ENCODE measurements at places on chromosomes 13 and 19.

DNA sequence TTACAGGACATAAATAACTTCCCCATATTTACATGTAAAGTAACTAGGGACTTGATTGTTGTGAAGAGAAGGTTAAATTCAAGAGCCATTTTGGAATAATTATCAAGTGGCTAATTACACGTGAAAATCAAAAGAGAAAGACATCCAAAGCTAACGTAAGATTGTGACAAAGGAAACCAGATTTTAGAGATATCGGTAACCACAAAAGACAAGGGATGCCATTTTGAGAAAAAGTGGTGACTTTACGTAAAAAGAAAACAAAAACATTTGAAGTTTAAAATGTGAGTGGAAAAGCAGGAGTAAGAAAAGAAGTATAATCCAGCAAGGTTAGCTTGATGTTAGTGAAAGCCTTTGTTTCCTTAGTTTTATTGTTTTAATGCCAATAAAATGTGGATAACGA lies 10.9 kb upstream of the VWA8 start:
- no peak for DNase-seq

GRCh38 chr13:92196591-92197256 lies 798.3 kb downstream of the GPC5 start:
- no peak for DNase-seq

DNA sequence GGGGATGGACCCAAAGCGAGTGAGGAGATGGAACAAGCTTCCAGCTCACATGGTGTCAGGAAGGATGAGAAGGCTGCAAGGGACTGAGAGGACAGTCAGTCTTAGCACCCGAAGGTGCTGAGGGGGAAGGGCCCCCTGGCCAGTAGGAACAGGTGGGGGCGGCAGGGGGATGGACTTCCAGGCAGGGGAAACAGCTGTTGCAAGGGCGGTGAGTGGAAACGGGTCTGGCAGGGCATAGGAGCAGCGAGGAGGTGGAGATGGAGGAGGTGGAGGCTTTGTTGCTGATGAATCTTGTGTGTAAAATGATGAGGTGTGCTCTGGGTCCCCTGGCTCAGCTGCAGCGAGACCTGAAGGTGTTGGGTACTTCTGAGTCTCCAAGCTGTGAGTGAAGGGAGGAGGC lies 1.2 kb downstream of the MAP1S start:
- DNase-seq: peak; percentile 51

DNA sequence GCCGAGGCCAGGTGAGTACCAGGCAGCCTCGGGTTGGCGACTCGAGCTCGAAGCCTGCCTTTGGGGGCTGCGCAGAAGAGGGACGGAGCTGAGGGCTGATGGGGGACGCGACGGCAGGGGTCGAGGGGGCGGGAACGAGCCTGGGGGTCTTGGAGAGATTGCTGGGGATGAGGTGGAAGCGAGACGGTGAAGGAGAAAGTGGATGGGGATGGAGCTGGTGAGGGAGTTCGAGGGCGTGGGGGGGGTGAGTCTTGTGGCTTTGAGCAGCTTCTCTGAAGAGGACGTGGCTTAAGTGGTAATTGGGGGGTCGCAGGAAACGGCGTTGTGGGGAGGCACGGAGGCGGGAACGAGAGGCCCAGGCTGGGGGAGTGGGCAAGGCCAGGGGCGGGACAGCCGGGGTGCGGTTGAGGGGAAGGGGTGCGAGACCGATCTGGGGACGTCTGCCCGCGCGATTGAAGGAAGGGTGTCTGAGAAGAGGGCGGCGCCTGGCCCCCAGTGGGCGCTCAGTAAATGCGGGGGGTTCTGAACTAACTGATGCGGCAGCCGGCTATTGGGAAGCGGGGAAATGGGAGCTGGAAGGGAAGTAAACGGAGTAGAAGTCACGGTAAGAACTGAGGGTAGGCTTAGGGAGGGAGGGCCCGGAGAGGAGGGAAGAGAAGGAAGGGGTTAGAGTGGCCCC lies 426 bp downstream of the MYO9B start:
- peak; percentile 62 for DNase-seq

DNA sequence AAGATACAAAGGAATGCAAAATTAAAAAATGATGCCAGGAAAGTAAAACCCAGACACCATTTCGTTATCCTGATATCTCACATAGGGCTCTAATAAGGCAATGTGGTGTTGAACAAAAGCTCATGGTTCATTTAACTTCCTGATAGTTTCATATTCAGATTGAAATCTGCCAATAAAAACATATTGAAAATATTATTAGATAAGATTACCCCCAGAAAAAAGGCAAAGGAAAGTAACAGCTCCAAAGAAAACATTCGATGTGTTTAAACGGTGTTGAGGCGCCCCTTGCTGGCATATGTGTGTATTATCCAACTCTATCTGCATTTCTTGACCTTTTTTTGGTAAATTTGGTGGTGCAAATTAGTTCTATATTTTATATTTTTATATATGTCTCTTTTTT lies 75.9 kb downstream of the ESD start:
- DNase-seq: peak; percentile 41

GRCh38 chr13:108126056-108126455 lies 89.3 kb downstream of the LIG4 start:
- DNase-seq: no peak

- peak; percentile 87 for DNase-seq
Measured at GRCh38 chr19:2474232-2475017, 1.5 kb upstream of the GADD45B start.

DNA sequence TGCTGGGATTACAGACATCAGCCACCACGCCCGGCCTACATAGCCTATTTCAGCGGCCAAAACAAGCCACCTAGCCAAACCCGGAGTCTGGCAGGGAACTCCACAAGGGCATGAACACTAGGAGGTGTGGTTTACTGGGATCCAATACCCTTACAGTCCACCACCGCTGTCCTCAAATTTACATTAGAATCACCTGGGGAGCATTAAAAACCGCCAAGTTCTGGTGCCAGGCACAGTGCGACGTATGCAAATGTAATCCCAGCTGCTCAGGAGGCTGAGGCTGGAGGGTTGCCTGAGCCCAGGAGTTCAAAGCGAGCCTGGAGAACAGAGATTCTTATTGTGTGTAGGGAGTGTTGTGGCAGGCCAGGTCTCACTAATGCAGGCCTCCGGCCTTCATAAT lies 4.2 kb upstream of the AP1M1 start:
- DNase-seq: no peak

- DNase-seq: no peak
Measured at GRCh38 chr13:31944262-31945160, 87.1 kb upstream of the FRY start.

DNA sequence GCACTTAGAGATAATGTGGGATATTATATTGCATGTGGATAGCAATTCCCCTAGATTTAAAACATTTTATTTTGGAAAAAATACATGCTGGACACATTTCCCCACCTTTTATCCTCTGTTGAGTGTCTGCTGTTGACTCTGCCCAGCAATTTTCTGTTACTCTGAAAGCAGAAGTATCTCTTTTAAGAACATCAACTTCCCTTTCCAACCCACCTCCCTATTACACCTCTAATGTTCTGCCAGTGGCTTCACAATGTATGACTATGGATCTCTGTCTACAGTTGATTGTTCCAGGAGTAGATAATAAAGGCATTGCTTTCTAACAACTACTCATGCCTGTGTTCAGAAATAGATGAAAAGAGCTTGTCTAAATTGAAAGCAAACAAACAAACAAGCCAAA lies 754.8 kb upstream of the SLITRK6 start:
- no peak for DNase-seq

DNA sequence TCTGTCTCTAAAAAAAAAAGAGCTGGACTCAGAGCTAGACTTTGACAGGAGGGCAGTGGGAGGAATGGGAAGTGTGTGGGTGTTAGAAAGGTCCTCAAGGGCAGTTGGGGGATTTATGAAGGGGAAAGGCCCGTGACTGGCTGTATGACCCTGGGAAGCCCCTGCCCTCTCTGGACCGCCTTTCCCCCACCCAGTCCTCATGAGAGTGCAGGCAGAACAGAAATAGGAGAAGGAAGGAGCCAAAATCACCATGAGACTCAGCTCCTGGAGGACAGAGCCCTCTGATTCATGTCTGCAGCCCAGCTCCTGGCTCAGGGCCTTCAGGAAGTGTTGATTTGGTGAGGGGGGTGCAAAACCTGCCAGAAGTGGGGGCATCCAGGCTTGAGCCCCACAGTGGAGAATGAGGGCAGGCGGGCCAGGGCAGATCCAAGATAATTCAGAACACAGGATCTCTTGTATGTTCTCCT lies 8.7 kb upstream of the SMG9 start:
- DNase-seq: peak; percentile 97

DNA sequence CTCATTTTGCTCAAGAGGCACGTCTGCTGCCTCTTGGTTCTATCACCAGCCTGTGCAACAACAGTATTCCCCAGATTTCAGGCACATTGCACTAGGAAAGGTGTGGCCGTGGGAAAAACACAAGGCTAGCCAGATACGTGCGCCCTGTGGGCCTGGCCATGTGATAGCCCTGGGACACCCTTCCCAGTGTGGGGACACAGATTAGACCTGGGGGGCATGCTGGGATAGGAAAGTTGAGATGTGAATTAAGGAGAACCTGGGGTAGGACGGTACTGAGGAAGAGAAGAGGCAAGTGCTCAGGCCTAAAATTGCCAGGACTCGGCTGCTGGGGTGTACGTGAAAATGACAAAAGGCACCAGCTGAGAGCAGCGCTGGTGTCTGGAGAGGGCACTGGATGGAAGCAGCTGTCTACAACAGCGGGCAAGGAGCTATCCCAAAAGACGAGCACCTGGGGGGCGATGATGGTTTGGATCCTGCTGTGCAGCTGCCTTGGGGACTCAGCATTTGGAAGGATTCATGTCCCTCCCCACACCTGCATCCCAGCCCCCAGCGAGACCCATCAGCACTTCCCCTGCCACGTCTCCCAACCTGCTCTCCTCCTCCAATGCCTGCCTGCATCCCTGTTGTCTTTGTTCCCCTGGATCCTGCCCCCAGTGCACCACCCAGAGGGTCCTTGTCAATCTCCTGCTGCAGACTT lies 54.3 kb downstream of the GGACT start:
- DNase-seq: no peak

GRCh38 chr13:94145966-94146365 lies 333.5 kb downstream of the DCT start:
- DNase-seq: no peak

- DNase-seq: no peak
Measured at GRCh38 chr13:86900906-86901305, 770.3 kb upstream of the SLITRK5 start.

GRCh38 chr13:83216479-83217245 lies 665.6 kb downstream of the SLITRK1 start:
- no peak for DNase-seq

GRCh38 chr13:113319371-113319770 lies 22.3 kb downstream of the LAMP1 start:
- DNase-seq: no peak

- DNase-seq: no peak
Measured at GRCh38 chr13:112056284-112056727, 10.6 kb upstream of the SOX1 start.

- peak; percentile 34 for DNase-seq
Measured at GRCh38 chr19:55257461-55258420, 1.1 kb downstream of the PPP6R1 start.

- DNase-seq: no peak
Measured at GRCh38 chr13:39148513-39148961, 110.3 kb downstream of the NHLRC3 start.

DNA sequence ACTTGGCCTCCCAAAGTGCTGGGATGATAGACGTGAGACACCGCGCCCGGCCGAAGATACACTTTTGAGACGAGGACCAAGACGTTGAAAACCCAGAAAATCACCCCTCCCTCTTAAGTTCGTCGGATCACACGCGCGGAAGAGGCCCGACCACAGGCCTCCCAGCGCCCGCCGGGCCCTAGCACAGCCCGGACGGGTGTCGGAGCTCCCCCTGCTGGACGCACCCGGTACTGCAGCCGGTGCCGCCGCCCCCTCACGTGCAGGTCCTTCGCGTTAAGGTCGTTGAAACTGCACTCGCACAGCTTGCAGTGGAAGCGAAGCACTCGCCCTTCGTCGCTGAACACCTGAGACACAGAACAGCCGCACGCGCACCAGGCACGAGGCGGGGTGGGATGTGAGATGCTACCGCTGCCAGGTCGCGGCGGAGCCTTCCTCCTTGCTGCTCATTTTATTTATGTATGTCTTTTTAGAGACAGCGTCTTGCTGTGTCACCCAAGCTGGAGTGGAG lies 35.7 kb upstream of the MATK start:
- DNase-seq: peak; percentile 79

DNA sequence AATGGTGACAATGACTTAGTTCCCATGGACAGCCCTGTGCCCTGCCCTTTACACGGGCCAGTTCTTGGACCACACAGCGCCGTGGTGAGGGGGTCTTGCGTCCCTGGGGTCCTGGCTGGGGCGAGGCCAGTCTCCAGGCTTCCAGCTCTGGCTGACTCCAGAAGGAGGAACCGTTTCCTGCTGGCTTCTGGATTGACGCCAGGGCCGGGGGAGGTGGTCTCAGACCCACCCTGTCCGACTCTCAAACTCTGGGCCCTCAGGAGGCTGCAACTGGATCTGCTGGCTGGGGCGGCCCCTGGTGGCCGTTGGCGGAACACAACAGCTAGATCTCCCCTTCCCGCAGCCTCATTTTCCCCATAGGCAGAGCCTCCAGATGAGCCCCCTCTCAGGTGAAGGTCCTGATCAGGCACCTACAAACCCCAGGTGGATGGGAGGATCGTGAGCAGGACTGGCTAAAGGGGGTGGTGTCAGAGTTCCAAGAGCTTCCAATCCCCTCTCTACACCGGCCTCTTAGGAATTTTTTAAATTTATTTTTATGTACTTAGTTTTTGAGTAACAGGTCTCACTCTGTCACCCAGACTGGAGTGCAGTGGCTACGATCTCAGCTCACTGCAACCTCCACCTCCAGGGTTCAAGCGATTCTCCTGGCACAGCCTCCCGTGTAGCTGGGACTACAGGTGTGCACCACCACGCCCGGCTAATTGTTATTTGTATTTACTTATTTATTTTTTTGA lies 8.0 kb downstream of the CCDC194 start:
- peak; percentile 52 for DNase-seq

- DNase-seq: no peak
Measured at GRCh38 chr13:99987154-99988019, 5.8 kb downstream of the ZIC2 start.

GRCh38 chr19:12695514-12695913 lies 917 bp downstream of the FBXW9 start:
- no peak for DNase-seq

GRCh38 chr13:35157143-35157755 lies 215.2 kb downstream of the NBEA start:
- DNase-seq: peak; percentile 61

DNA sequence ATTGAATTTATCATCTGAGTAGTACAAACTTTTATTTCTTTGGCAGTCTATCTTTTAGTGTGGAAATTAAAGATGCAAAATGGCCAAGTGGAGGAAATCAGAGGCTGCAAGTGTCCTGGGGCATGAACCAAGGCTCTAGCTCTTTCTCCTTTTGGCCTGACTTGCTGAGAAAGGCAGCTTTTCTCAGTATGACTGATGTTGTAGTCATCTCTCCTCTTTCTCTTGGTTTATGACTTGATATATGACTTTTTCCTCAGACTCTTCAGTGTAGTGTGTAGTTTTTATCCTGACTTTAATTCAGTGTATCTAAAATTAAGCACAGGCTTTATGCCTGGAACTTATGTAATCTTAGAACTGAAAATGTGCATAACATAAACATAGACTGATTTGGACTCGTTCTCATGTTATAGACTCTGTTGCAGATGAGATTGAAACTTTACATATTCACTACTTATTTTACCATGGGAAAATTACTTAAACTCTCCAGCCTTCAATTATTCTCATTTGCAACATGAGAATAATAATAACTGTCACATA lies 65.7 kb downstream of the SLITRK5 start:
- no peak for DNase-seq

- DNase-seq: no peak
Measured at GRCh38 chr13:45548281-45548680, 67.3 kb downstream of the ERICH6B start.

GRCh38 chr19:4636151-4636717 lies 3.1 kb upstream of the TNFAIP8L1 start:
- peak; percentile 43 for DNase-seq

GRCh38 chr13:36696410-36697010 lies 22.7 kb downstream of the SERTM1 start:
- no peak for DNase-seq
